ENCODE measurements at places on chromosomes 11 and 22.

- no peak for DNase-seq
These were observed 44.2 kb downstream of the CCDC81 start for GRCh38 chr11:86418917-86419316.

DNA sequence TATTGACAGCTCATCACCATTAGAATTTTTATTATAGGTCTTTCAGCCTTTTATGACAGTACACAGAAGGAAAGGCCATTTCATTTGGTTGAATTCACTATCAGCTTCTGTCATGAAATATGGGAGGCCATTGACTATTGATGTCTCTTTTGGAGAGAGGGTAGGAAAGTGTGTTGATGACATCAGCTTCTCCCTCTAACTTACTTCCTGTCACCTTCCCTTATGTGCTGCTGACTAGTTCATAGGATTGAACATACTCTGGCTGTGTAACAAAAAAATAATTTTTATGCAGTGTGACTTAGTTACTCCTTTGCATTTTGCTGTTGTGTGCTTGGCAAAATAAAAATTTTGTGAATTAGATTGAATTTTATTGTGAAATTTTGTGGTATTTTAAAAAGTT lies 769.2 kb downstream of the METTL15 start:
- DNase-seq, result no peak

DNA sequence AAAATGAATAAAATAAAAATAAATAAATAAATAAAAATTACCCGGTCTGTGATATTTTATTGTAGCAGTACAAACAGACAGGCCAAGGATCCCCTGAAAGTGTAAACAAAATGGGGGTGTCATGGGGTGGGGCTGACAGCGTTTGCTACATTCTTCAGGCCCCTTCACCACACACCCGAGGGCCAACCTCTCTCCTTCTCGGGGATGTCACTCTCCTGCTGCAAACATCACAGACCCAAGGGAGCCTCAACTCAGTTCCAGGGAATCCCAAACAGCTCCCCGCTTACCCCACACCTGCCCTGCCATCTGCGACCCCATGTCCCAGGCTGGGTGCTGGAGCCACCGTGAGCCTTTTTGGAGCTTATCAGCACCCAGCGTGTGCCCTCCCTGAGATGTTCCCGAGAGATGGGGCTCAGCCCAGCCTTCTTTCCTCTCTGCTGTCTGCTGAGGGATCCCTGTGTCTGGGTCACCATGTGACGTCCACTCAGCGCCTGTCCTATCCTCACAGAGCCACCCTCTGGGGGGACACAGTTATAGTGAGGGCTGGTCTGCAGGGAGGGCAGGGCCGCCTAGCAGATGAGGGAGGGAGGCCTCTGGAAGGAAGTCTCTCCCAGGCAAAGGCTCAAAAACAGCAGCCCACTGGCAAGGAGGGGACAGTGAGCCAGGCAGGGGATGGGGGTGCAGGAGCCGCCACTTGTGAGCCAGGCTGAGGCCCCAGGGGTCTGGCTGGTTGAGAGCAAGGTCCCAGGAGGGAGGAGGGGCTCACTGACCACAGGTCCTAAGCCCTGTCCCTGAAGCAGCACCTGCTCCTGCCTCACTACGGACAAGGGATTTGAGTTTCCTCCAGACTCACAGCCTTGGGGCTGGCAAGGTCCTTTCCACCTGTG lies 1041.6 kb downstream of the BRD1 start:
- DNase-seq, result no peak

GRCh38 chr11:86803136-86804045 lies 3.0 kb downstream of the PRSS23 start:
- no peak for DNase-seq

GRCh38 chr11:115766561-115766960 lies 262.3 kb upstream of the CADM1 start:
- no peak for DNase-seq

DNA sequence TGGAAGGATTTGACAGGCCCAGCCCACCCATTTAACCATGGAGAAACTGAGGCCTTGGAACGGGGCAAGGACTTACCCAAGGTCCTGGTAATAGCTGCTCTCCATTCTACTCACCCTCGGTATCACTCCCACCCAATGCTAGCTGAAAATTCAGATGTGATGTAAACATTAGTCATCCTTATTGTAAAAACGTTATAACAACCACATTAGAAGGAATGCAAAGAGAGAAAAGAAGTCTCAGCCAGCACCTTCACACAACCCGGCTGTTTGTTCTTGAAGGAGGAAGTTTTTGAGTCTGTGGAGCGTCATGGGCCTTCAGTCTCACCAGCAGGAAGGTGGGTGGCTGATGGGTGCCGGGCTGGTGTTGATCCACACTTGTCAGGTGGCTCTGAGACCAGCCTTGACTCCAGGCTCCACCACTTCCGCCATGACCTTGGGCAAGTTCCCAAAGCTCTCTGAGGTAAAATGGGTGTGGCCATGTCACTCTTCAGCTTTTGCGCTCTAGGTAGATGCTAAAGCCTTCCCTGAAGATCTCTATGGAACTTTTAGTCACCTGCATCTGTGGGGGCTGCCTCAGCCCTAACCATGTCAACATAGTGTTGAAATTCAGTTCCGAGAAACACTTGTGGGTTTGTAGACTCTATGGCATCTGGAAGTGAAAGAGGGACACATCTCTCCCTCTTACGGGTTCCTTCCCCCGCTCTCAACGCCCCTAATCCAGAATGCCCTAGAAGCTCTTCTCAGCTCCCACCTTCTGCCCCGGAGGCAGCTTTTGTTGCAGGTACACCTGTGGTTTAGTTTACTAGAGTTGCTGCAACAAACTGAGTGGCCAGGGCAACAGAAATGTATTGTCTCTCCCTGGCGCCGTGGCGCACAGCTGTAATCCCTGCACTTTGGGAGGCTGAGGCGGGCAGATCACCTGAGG lies 14.8 kb downstream of the CD6 start:
- peak; percentile 82 for DNase-seq

GRCh38 chr11:40506226-40506625 lies 953.2 kb downstream of the LRRC4C start:
- DNase-seq, result no peak

DNA sequence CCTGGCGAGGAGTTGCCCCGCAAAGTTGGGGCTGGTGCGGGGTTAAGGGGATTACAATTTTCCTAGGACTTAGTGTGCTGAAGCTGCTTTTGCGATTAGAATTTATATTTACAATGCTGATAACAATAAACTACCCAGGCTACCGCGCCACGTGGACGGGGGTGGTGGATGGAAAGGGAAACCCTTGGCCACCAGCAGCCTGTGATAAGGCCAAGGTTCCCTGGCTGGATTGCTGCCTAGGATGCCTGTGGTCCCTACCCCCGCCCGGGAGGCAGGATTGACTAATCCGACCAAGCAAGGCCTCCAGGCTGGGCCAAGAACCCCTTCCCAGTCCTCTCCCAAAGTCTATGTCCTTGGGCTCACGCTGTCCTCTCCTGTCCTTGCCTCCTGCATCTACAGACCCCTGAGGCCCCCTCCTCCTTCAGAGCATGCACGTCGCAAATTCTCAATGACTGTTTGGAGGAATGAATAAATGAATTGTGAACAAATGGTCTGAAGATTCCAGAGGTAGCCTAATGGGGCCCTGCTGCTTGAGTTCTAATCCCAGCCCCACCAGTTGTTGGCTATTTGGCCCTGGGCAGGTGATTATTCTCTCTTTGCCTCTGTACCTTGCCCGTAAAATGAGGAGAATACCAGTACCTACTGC lies 7.6 kb upstream of the CHKA start:
- no peak for DNase-seq

DNA sequence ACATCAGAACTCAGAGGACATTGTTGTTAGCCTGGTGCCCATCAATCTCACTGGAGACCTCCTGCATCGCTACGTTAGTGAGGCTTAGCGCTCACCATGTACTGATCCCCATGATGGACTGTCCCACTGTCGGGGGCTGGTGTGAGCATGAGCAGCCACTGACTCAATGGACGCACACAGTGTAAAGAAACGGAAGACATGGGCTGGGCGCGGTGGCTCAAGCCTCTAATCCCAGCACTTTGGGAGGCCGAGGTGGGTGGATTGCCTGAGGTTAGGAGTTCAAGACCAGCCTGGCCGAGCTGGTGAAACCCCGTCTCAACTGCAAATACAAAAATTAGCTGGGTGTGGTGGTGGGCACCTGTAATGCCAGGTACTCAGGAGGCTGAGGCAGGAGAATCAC lies 112.9 kb downstream of the CRYBB2 start:
- DNase-seq, result no peak

- DNase-seq, result no peak
These were observed 5.2 kb downstream of the FXYD2 start for GRCh38 chr11:117819096-117820040.

DNA sequence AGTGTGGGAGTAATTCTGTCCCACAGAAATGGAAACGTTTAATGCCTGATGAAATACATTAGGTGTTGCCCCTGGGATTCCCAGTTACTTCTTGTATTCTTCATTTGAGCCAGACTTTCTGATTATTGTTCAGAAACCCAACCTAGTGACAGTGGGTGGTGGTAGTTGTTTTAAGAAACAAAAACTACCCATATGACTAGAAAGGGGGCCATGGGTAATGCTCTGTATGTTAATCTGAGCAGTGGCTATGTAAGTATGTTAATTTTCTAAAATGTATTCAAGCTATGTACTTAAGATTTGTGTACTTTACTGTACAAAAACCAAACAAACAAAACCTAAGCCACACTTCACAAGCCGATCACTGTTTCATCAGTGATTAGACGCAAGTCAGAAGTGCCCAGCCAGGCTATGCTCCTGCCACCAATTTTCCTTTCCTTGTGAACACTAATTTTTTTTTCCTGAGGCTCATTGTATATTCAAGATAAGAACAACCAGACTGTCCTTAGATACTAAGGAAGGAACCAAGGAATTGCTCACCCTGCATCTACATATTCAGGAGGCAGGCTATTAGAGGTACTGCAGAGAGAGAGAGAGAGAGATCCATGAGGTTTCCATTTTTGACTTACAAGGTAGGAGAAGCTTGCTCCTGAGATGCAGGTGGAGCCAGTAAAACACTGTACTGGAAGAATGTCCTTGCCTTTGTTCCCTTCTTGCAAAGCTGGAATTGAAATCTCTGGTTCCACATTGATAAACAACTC lies 122.7 kb downstream of the DBX1 start:
- DNase-seq, result no peak

DNA sequence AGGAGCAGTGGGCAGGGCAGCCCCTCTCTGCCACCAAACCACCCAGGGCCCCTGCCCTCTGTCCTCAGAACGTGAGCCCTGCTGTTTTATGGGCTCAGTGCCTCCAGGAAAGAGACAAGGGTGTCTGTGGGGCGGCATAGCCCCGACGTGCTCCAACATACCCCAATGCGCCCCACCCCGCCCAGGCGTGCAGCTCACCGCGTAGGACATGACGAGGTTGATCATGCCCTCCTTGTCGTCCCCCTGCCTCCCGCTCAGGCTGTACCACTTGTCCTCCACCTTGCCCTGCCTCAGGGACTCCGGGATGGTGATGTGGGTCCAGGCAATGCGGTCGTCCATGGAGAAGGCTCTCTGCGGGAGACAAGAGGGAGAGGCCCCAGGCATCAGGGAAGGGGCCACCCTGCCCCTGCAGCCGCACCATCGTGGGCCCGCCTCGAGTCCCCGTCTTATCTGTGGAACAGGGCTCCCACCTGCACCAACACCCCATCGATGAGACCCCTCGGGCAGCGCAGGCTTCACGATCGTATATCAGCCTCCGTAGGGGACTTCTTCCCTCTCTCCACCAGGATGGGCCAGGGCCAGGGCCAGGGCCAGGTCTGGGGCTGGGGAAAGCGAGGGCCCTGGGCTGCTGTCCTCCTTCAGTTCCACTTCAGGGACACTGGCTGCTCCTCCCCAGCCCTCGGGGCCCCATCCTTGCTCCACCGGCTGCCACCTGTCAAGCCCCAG lies 20.8 kb downstream of the TOLLIP start:
- DNase-seq, result no peak

GRCh38 chr11:95138448-95138847 lies 48.8 kb downstream of the ENDOD1 start:
- DNase-seq, result no peak

GRCh38 chr22:43541462-43542407 lies 129.9 kb downstream of the MPPED1 start:
- no peak for DNase-seq

GRCh38 chr11:32016111-32016510 lies 74.8 kb upstream of the RCN1 start:
- DNase-seq, result no peak

GRCh38 chr11:67999201-67999629 lies 4.7 kb downstream of the UNC93B1 start:
- no peak for DNase-seq

- DNase-seq, result no peak
These were observed 63.4 kb downstream of the RCN1 start for GRCh38 chr11:32154275-32154674.

GRCh38 chr11:76638270-76639197 lies 32.0 kb downstream of the LRRC32 start:
- DNase-seq, result no peak

DNA sequence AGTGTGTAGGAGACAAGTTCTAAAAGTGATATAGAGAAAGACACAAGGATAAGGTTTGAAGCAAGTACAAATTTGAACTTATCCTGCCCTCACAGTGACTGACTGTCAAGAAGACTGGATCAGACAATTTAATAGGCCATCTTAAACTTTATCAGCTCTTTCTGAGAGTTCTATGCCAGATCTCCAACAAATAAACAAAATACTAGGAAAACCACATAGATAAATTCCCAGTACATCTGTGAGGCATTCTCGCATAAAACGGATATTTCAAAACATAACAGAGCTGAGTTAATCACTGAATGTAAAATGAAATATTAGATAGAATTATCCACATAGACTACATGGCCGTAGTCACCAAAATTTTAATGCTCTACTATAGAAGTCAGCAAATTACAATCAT lies 120.9 kb upstream of the LUZP2 start:
- no peak for DNase-seq

- DNase-seq, result no peak
These were observed 27.0 kb downstream of the GDPD5 start for GRCh38 chr11:75498556-75499255.

GRCh38 chr11:16946477-16947282 lies 67.5 kb downstream of the PLEKHA7 start:
- no peak for DNase-seq

DNA sequence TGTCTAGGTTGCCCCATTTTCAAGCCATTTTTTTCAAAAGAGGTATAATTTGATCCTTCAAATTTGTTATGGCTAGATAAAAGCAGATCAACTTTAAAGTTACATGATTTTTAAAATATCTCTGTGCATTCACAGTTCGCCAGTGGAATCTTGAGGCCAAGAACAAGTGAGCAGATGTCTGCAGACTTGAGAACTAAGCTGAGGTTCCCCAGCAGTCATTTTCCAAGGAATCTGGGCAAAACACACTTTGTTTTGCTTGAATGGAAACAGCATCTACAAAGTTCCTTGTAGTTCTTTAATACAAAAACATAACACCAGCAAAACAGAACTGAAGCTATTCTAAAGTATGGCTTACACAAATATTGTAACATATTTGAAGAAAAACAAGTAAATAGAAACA lies 7.7 kb downstream of the MPPED2 start:
- no peak for DNase-seq

- peak; percentile 22 for DNase-seq
These were observed 50.7 kb downstream of the TP53I11 start for GRCh38 chr11:44899959-44900358.

- no peak for DNase-seq
These were observed 354 bp downstream of the POLR2L start for GRCh38 chr11:841981-842369.

Measured in stimulated activated CD4-positive, alpha-beta T cell treated with anti-CD3 and anti-CD28 coated beads, Interleukin-4, amount 100 ng/mL, for 1 hour (primary cell).